ENCODE measurements at places on chromosomes 16 and 17.

- no peak for DNase-seq
Observed at GRCh38 chr16:69918241-69918640, 32.9 kb upstream of the CLEC18A start.

GRCh38 chr16:10447289-10447688 lies 61.4 kb downstream of the ATF7IP2 start:
- no peak for DNase-seq

DNA sequence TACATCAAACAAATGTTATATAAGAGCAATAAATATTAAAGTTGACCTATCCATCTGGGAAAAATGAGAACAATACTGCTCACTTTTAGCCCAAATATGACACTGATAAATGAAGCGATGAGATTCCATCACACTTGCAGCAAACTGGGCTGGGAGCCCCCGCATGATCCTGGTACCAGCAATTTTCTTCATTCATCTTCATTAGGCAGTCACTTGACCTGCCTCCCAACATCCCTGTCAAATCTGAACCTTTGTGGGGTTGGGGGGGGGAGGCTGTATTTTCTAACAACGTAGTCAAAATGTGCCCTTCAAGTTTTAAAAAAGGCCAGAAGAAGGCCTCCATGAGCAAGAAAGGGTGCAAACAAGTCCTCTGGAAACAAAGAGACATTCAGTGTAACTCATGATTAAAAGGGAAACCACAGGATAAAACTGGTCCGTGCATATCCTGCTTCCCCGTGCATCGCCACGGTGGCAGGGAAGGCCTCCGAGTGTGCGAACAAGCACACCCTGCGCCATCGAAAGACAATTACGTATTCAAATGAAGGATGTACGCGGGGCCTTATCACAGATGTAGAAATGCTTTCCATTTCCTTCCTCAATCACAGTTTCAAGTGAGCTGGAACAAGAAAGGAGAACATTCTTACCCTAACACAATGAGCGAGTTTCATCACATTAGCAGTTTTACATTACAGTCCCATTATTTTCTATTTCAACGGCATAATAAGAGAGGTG lies 48.4 kb downstream of the TOX3 start:
- DNase-seq = no peak

- no peak for DNase-seq
Observed at GRCh38 chr16:17391715-17392114, 79.0 kb downstream of the XYLT1 start.

DNA sequence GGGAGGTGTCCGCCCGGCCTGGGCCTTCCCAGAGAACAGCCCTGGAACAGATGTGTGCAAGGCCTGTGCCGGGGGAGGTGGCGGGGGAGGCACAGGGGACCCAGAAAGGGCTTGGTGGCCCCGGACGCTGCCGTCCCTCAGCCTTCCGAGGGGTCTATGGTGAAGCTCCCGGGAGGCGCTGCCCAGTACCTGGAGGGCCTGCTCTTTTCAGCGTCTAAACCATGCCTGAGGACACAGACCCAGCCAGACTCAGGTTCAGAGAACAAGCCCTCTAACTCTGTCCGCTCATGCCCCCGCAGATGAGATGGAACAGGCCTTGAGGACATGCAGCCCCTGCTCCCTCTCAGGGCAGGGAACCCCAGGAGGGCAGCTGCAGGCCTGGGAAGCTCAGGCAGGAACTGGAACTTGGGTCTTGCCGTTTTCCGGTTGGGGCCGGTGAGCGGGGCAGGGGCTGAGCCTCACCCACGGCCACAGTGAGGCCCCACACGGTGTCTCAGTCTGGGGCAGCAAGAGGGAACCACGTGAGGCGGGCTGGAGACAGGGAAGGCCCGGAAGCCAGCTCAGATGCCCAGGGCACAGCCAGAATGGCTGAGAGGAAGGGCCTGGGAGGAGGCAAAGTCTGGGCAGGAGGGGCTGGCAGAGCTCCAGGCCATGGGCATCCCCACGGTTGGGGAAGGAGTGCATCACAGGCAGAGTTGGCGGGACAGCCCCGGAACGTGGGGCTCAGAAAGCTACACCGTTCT lies 12.5 kb downstream of the SLC16A3 start:
- DNase-seq = no peak

GRCh38 chr16:73878611-73879010 lies 418.0 kb upstream of the PSMD7 start:
- no peak for DNase-seq

GRCh38 chr17:76674600-76674999 lies 31.0 kb upstream of the ST6GALNAC1 start:
- no peak for DNase-seq

DNA sequence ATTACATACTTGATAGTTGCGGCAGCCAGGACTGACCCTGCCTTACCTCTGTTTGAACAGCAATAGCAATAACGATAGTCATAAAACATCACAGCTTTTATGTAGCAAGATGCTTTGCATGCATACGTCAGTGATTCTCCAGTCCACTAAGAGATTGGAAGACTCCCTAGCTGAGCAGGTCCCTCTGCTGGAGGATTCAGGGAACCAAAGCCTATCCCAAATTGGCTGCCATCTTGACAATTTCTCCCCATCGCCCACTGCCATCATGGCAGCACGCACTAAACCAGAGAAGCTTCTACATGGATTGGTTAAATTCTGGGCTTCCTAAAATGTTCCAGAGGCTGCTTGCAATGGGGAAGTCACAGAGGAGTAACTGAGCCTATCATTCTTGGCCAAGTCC lies 360.6 kb upstream of the XYLT1 start:
- DNase-seq = no peak

DNA sequence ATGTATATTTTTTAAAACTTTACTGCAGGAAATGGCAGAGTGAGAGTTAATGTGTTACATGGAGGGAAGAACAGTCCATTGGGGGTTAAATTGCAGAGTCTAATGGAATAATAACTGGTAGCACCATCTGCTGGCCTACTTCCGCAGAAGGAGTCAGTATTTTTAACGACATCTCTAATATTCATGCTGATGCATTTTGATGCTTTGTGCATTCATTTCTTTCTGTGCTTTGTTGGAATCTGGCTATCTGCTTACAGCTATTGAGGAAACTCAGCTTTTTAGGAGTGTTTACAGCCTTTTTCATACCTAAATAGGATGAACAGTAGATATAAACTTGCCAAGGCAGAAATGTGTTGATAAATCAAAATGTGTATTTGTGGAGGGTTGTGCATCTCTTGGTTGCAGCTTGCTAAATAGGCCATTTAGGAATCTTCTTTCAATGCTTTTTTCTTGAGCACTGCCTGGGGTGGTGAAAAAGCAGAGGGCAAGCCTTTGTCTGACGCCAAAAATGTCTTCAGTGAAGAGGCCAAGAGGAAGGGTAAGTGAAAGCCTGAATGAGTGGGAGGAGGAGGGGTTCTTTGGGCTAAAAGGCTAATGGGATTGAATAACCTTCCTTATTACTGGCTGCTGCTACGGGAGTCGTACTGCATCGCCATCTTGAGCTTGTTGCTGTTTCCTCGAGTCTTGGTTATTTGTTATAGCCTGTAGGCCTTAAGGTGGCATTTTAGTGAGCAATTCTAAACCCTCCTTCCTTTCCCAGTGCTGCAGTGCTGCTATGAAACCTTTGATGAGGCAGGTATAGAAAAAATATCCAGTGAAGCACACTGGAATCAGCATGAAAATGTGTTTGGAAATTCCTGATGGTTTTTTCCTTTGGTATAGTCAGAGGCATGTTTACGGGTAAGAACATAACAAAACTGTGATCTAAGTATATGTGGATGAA lies 153.3 kb downstream of the CHD9 start:
- DNase-seq = no peak

DNA sequence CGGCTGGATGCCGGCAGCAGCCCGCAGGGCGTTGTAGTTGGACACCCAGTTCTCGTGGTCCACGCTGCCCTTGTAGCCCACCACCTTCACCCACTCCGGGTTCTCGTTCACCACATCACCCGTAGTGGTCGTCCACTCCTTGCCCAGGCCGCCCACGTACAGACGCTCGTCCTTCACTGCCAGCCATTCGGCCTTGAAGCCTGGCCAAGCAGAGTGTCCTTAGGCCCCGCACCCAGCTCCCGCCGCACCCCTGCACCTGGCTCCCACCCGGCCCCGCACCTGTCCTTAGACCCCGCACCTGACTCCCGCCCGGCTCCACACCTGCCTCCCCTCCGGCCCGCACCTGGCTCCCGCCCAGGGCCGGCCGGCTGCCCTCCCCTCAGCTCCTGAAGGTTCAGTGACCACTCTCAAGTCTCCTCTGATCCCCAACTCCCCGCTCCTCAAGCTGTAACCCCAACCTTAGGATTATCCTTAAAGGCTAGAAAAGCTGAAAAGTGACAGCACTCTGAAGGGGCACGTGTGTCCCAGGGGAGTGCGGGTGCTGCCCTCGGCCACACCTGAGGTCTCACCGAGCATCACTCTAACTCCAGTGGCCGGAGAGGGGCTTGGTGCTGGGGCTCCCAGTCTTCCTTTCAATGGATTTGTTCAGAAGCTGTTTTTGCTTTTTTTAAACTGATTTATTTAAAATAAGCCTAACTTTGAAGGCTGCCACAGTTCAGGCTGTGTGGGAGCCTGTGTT lies 14.4 kb downstream of the CANT1 start:
- no peak for DNase-seq

DNA sequence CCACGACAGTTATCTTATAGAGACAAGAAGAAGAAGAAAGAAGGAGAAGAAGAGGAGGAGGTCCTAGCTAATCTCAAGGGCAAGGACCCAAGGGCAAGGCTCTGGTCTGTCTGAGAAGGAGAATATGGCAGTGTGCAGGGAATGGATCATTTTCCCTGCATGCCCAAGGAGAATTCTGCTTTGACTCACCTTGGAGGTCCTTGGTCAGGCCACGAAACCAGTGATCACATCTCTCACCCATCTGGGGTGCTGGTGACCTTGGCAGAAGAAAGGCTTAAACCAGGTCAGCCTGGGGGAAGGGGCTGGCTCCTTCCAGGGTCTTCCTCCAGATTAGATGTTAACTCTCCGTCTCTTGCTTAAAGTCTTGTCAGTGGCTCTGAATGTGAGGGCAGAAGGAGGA lies 1.6 kb upstream of the FMNL1 start:
- DNase-seq = no peak

DNA sequence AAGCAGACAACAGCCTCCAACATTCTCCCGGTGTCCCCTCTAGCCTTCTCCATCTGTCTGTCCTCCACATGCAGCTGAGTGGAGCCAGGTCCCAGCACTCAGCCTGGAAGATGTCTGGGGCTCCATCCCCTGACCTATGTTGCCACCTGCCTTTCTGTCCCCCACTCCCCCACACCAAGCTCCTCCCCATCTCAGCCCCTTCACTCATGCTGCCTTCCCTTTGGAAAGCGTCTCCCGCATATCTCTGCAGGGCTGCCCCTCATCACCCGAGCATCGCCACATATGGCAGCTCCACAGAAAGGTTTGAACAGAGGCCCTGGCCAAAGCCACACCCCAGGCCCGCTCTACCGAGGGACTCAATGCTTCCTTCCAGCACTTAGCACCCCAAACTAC lies 24.2 kb downstream of the NSMCE1 start:
- no peak for DNase-seq

DNA sequence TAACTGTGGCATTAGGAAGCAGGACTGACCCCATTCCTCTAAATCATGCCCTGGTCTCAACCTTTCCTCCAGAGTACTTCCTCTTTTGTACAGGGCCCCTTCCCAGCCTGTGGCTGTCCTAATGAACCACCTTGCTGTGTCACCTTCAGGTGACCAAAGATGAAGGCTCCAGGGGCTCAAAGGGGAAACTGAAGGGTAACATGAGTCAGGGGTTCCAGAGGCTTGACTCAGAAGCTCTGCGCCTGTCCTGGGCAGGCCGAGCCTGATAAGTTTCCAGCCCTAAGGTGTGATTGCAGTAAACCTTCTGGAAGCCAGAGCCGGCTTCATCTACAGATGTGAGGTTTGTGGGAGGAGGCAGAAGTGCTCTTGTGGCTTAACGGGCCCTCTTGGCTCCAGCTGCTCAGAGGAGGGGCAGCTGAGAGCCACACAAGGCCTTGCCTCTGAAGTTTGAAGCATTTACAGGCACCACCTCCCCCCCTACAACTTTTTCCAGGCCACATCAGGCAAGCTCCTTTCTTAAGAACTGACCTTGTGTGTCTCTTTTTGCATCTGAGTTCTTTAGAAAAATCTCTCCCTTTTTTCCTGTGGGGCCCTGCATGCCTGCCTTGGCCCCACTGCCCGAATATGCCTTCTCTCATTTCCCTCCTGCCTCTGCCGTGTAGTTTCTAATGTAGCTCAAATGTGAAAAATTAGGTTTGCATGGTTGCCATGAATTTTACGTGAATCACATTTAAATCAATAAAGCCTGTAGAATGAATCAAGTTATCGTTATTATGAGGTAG lies 149.9 kb downstream of the CLEC16A start:
- no peak for DNase-seq

- no peak for DNase-seq
Observed at GRCh38 chr16:59180083-59180476, 446.0 kb upstream of the GOT2 start.

GRCh38 chr17:8832711-8833352 lies 33.7 kb upstream of the MFSD6L start:
- DNase-seq = no peak

GRCh38 chr16:89061590-89062380 lies 31.9 kb upstream of the ACSF3 start:
- no peak for DNase-seq

GRCh38 chr17:5544115-5544514 lies 40.2 kb downstream of the NLRP1 start:
- DNase-seq = no peak

- no peak for DNase-seq
Observed at GRCh38 chr17:2369039-2369438, 31.7 kb downstream of the SGSM2 start.

DNA sequence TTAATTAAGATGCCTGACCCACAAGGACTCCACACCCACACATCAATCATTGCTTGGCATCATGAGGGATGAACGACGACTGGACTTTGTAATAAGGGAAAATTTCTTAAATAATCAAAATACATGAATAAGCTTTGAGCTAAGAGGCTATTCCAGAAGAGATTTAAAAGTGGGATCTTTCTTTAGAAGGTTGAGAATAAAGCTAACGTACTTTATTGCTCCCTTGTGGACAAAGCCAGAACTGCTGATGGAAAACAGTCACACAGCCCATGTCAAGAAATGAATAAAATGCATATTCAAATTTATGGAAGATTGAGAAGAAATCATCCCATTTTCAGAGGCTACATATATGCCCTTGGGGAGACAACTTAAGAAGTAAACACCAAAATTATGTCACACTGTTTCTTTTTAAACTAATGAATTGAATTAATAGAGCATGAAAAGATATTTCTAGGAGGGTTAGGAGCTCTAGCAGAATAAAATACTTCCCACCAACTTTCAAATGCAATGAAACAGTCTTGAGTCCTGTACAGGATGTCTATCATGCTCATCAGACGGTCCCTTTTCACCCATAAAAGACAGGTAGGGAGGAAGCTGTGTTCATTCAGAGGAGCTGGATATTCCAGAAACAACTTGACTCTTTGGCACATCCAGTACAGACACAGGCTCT lies 60.2 kb upstream of the PHOSPHO1 start:
- no peak for DNase-seq

- no peak for DNase-seq
Observed at GRCh38 chr16:71700831-71701230, 23.7 kb downstream of the PHLPP2 start.

DNA sequence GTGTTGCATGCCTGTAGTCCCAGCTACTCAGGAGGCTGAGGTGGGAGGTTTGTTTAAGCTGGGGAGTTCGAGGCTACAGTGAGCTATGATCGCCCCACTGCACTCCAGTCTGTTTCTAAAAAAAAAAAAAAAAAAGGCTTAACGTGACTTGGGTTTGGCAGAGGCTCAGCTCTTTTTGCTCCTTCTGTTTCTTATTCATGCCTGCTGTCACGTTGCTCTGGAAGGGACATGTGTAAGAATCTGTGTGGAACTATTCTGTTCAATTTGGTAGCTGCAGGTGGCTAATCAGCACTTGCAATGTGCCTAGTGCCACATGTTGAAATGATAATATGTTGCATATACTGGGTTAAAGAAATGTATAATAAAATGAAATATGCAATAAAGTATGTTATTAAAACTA lies 20.9 kb upstream of the SYT17 start:
- no peak for DNase-seq

Measured in esophagus squamous epithelium (tissue), 5 donors.